Activated T-helper 9 cell treated with anti-CD3 and anti-CD28 coated beads, Interleukin-2, amount 50 U/mL, for 16 hours (primary cell): ENCODE measurements at places on chromosomes 5 and 9.

DNA sequence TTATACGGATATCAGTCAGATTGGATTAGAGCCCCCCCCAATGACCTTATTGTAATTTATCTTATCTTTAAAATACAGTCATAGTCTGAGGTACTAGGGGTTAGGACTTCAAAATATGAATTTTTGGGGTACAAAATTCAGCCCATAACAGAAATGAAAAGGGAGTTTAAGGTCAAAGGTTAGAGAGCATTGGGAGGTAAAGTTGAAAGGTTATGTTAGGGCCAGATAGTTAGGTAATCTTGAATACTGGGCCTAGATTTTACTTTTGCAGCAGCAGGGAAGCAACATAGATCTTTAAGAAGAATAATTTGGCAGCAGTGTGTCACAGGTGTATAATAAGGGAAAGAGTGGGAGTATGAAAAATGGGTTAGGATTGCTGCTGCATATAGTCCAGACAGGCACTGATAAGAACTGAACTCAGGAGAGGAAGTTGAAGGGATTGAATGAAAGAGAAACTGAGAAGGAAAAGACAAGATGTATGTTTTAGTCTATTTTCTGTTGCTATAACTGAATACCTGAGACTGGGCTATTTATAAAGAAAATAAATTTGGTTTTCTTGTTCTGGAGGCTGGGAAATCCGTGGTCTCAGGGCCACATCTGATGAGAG lies 10.7 kb upstream of the GCNT4 start:
- no peak for DNase-seq

- no peak for DNase-seq
Observed at GRCh38 chr9:1100945-1101344, 50.8 kb downstream of the DMRT2 start.

- no peak for DNase-seq
Observed at GRCh38 chr9:89601306-89601705, 3.5 kb upstream of the GADD45G start.

DNA sequence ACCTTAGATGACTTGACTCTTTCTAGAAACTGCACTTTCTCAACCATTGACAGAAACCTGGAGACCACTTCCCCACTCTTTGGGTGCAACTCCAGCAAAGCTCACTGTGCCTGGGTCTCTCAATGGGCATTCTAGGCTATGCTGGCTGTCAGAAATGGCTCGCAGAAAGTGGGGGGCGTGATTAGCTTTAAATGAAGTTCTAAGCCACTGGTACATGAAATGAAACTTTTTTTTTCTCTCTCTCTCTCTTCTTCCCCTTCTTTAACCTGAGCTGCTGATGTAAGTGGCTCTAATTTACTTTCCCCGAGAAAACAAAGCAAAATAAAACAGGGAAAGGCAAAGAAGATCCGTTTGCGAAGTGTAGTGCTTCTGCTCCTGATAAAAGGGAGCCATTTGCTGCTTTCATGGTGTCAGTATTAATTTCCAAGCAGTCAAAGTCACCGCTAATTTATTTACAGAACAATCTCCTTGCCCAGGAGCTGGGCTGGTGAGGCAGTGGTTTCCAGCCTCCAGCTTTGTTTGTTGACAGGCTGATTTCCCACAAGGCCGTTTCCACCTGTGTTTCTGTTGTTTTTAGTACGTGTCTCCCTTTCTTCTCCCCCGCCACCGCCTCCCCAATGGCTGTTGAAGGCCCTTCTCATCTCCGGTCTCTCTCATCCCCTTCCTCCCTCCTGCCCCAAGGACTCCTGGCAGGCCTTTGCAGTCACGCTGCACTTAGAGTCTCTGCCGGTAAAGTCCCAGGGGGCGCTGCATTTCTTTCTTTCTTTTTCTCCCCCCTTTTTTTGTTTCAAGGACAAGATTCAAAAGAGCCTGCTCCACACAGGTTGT lies 422.9 kb downstream of the EBF1 start:
- DNase-seq, result no peak

GRCh38 chr5:72268753-72269410 lies 51.2 kb downstream of the MRPS27 start:
- DNase-seq, result peak; percentile 4

GRCh38 chr9:107131108-107131799 lies 151.8 kb upstream of the RAD23B start:
- no peak for DNase-seq

- no peak for DNase-seq
Observed at GRCh38 chr5:148984345-148984744, 78.5 kb downstream of the SH3TC2 start.

DNA sequence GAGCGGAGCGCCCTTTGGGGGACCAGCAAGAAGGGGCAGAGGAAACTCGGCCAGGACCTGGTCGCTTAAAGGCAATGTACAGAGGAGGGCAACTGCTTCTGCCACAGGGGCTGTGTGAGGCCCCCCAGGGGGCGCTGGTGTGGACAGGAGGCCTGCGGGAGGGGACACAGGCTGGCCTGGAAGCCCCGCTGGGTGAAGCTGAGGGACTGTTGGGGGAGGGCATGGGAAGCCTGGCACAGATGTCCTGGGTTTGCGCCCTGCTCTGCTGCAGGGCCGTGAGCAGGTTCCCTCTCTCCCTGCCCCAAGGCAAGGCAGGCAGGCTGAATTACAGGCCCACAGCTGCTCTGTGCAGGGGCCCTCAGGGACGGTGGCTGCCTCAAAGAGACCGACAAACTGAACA lies 5.4 kb downstream of the MED22 start:
- DNase-seq, result no peak

- no peak for DNase-seq
Observed at GRCh38 chr5:179867079-179867465, 8.5 kb upstream of the MRNIP start.

GRCh38 chr9:127905004-127905728 lies 5.8 kb upstream of the ST6GALNAC6 start:
- DNase-seq, result peak; percentile 41

GRCh38 chr5:116465411-116465810 lies 109.2 kb downstream of the SEMA6A start:
- DNase-seq, result no peak

GRCh38 chr5:176360894-176361436 lies 599 bp downstream of the KIAA1191 start:
- DNase-seq, result no peak

DNA sequence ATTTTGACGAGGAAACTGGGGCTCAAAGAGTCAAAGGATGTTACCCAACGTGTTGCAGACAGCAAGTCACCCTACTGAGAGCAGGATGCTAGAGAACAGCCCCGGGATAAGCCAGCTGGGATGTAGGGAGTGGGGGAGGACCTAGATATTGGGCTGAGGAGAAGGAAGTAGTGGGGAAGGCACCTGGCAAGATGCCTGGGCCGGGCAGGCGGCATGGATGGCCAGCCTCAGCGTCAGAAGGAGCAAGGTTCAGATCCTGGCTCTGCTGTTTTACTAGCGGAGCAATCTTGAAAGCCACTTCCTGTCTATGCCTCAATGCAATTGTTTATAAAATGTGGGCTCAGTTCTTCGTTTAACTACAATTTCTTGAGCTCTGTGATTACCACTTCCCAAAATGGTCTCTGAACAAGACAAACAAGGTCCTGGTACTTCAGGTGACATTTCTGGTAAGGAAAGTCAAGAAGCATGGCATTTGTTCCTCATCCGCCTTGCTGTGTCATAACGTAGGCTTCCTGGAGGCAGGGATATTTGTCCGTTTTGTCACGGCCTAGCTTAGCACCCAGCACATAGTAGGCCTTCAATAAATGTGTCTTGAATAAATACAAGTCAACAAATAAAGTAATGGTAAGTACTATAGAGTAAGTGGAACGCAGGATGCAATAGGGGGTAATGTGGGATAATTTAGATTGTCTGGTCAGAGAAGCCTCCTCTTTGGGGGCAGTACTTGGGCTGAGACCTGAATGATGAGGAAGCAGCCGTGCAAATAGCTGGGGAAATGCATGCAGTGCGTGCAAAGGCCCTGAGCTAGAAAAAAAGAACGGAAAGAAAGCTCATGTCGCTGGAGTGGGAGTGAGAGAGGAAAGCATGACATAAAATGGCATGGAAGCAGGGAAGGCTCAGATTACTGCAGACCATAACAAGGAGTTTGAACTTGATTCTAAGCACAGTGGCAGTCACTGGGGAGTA lies 70.5 kb downstream of the SMIM23 start:
- no peak for DNase-seq

- peak; percentile 43 for DNase-seq
Observed at GRCh38 chr5:108728566-108729241, 19.0 kb upstream of the FER start.

DNA sequence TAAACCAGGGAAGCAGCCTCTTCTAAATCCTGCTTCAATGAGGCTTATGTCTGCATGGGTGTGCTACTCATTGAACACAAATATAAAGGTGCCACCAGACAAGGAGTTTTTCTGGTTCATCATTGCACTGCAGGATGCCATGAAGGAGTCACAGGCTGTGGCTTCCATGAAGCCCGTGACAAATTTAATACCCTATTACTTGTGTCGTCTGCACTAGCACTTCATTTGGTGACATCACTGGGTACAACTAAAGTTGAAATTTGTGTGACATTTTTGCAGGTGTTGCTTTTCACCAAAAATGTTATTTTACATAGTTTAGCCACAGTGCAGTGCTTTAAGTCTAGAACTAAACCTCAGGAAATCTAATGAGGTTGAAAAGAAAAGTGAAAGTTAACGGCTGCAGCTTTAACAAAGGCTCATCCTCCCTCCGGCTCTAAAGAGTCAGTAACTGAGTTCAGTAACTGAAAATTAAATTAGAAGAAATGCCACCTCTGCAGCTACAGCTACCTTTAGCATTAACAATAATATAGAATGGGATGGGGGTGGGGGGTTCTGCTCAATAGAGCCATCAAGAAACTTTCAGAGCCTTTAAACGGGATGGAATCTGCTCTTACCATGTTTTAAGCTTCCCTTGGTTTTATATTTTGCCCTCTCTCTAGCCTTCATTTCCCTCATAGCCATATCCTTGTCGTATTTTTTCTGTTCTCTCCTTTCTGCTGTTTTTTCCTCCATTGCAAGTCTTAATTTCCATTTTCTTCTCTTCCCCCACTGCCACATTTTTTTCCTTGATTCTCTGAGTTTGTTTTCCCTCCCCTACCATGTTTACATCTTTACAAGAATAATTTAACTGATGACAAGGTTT lies 233.8 kb upstream of the TMEM161B start:
- DNase-seq, result no peak

DNA sequence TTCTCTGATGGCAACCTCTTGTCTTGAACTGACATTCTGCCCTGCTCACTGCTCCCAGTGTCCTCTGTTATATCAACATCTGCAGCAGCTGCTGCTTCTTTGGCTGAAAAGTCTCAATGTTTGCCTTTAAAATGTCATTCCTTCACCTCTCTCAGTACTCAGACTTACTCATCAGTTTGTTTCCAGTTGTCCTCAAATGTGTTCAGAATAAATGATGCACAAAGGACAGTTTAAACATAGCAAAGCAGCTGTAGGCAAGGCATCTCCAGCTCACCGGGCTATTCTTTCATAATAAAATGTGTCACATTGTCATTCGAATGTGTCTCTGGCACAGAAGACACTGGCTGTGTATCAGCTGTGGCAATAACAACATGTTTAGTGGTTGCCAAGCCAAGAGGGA lies 590.9 kb upstream of the ZNF608 start:
- no peak for DNase-seq
